ENCODE measurements at places on chromosomes 2 and 18.

DNA sequence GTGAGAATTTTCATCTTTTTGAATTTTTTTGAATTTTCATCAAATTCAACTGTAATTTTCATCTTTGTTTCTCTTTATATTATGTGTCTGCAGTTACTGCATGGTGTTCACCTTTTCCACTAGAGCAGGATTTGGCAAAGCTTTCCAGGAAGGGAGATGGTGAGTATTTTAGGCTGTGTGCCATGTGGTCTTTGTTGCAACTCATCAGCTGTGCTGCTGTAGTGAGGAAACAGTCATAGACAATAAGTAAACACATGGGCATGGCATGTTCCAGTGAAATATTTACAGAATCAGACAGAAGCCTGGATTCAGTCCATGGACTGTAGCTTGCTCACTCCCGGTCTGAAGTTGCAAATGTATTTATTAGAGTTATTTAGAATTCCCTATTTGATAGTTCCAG, 120.4 kb downstream of the DCDC2C start:
- no peak for DNase-seq

GRCh38 chr18:74512321-74513053, 16.3 kb downstream of the CNDP2 start:
- no peak for DNase-seq

GRCh38 chr2:238875101-238875470, 27.2 kb downstream of the TWIST2 start:
- no peak for DNase-seq

DNA sequence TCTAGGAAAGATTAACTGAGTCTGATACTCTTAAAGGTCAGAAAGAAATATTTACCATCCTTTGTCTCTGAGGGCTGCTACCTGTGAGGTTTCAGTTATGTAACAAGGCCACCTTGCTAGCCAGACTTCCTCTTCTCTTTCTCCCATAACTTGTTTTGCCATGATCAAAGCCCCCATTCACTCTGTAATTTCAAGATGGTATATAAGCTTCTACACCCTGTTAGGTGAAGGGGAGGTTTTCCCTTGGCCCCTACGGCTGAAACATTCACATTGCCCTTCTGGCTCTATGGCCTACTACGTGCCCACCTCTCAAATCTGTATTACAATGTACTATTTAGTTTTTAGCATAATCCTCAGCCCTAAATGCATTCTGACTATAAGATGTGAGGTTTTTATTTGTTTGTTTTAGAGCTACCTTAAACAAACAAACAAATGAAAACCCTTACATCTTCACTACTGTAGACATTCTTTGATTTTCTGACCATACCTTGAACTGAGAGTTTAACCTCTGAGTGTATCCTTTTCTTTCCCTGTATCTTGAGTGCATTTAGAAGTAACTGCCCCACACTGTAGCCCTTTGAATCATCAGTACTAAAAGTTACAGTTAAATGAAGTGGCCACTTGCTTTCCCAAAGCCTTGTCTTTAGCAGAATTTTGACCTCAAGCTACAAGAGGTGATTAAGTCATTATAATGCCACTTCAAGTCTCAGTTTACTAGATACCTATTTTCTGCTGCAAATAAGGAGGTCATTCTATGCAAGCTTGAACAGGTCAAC, 332.2 kb downstream of the SOCS6 start:
- DNase-seq: no peak

DNA sequence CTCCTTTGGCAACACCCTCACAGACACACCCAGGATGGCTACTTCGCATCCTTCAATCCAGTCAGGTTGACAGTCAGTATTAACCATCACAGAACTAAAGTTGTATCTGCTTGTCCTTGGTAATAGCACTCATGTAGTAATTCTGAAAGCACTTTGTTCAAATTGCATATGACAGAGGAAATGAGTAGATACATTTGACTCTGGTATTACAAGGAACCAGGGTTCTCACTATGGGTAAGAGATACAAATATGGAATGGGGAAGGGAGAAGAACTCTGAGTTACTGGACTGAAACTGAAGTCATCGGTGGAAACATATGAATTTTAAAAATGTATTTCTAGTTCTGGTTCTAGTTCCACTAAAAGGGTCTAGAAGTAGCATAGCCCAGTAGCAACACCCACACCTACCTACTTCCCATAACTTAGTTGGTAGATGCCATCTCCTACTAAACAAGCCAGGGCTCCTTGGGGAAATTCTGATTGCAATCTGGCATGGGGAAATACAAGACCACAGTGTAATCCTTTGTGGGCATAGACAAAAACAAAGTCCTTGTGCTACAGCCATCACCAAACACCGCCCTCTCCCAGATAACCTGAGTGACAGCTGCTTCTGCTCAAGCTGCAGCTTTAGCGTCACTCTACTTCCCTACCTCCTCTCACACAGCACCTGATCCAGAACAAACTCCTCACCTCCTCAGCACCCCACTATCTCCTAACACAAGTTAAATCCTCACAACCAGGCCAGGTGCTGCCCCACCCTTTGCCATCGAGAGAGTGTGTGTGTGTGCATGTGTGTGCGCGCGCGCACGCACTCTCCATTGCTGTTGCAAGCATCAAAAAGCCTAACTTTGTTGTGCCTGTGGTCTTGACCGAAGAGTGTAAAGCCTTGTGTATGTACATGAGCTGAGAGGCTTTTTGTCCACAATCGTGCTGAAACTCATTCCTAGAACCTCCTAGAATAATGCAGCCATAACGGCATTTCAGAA, 31.4 kb upstream of the CD226 start:
- DNase-seq: no peak

- no peak for DNase-seq
Measured at GRCh38 chr18:4549164-4549872, 94.2 kb upstream of the DLGAP1 start.

- DNase-seq: no peak
Measured at GRCh38 chr2:55618025-55618274, 528 bp upstream of the PPP4R3B start.

GRCh38 chr2:188330316-188331053, 38.8 kb downstream of the GULP1 start:
- DNase-seq: no peak

DNA sequence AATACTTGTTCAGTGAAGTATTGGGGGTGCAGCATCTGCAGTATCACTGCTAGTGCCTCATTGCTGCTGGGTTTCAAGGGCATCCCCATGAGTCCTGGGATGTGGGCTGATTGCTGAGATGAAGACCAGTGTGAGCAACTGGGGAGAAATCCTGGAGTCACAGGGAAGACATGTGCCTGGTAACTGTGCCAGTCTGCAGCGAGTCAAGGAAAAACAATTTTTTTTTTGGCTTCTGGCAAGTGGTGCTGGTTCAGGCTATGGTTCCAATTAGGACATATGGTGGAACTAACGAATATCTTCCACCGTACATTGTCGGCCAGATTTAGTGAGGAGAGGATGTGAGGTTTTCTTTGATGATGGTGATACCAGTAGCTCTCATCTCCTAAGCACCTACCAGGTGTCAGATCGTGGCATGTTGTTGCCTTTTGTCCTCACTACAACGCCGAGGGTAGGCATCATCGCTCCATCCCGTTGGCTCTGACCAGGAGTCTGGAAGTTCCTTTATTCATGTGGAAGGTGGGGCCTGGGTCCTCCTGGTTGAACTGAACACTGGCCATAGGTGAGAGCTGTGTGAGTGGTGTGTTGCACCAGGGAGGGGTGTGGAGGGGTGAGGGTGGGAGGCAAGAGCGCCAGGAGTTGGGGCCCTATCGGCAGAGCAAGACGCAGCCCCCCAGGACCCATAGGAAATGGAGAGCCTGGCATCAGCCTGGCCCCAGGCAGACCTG, 118.0 kb upstream of the HS6ST1 start:
- no peak for DNase-seq

GRCh38 chr2:47221946-47222345, 66.8 kb upstream of the STPG4 start:
- no peak for DNase-seq

GRCh38 chr18:32461709-32462272, 8.9 kb downstream of the GAREM1 start:
- DNase-seq: no peak

Measured in SIG-M5 (cell line).